ENCODE measurements at places on chromosomes 16 and 17.

DNA sequence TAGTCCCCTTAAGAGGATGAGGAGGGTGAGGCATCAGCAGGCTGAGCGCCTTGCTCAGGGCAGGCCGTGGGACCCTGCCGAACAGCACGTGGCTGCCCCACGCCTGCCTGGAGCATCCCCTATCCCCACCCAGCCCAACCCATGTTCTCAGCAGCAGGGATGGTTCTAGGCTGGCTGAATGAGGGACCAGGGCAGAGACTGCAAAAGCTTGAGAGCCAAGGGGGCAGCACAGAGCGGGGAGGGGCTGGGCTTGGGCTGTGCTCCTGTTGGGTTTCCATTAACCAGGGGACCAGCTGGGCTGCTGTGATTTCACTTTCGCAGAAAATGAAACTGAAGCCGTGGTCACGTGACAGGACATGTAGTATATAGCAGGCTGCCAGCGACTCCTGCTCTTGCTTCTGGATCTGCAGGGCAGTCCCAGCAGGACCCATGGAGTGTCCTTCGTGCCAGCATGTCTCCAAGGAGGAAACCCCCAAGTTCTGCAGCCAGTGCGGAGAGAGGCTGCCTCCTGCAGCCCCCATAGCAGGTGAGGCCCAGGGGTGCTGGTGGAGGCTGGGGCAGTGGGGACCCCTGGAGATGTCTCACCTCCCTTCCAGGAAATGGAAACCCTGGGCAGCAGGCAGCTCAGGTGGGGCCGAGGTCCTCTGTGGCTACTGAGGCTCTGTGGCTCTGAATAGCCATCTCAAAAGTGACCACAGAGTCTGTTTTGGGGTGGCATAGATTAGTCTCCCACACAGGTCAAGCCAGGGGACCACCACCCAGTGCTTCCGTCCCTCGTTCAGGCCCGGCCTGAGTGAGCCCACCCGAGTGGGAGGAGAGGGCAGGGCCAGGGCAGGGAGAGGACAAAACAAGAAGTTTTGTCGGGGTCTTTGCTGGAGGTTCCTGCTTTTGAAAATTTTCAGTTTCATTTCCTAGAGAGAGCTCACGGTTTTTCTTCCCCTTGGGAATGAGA lies 2.9 kb downstream of the RNF213 start:
- DNase-seq: peak; percentile 86

DNA sequence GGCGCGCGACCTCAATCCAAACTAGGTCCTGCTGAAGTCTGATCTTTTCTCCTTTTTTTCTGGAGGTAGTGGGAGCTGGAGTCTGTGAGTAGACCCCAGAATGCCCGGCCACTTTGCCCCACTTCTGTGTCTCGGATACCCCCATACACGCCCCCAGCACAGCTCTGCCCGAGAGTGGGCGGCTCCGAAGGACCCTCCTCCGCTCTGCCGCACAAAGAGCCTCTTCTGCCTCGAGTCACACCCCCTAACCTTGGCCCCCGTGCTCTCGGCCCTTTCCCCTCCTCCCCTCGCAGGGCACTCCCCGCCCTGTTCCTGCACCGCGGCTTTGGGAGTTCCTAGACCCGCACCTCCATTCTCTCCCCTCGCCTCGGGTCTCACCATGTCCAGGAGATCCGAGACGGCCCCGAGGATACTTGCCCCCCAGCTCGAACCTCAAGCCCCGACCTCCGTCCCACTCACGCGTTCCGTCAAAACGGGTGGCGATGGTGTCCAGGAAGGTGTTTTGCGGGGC lies 476 bp downstream of the KCNH4 start:
- no peak for DNase-seq

DNA sequence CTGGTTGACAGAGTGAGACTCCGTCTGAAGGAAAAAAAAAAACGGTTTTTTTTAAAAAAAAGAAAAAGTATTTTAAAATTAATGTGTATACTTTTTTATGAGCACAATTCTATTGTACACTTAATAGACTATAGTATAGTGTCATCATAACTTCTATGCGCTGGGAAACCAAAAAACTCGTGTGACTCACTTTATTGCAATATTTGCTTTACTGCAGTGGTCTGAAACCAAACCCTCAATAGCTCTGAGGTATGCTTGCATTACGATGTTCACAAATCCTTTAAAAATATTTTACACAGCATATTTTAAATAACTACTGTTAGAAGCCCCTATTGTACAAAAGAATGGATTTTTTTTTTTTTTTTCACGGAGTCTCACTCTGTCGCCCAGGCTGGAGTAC lies 12.4 kb upstream of the MAP2K6 start:
- no peak for DNase-seq

GRCh38 chr17:13311306-13311705 lies 290.4 kb downstream of the HS3ST3A1 start:
- no peak for DNase-seq

GRCh38 chr16:69490707-69491324 lies 66.4 kb downstream of the CYB5B start:
- no peak for DNase-seq

DNA sequence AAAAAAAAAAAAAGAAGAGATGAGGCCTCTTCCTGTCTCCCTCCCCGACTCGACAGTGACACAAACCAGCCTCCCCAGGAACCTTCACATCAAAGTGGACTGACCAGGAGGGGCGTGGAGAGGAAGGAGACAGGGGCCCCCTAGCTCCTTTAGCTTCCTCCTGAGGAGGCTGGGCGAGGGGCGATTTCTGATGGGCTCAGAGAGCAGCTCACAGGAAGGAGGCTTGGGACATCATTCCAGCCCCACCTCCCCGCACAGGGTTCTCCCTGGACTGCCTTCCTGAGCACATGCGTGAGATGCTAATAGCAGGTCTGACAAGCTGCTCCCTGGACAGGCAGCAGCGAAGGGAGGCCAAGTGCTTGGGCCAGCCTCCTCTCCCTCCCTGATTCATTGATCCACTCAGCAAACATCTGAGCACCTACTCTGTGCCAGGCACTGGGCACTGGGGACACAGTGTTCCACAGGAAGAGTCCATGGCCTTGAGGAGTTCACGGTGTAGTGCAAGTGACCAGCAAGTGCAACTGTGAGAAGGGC lies 14.4 kb upstream of the DOK4 start:
- no peak for DNase-seq

DNA sequence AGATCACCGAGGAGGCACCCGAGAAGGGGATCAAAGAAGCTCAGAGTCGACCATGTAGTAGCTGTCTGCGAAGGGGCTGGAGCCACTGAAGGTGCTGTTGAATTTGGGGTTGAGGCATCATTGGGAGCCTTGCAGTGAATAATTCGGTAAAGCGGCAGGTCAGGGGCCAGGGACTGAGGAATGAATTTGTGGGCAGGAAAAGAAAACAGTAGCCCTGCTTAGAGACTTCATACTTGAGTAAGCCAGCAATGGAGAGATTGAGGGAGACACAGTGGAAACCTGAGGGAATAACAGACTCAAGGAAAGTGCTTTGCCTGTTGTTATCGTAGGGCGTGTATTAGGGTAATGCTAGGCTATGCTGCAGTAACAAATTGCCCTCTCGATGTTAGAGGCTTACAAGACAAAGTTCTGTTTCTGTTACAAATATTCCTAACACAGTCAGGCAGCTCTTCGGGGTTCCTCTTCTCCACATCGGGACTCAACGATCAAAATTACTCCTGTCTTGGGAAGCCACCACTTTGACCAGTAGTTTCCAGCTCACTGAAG lies 13.4 kb upstream of the HERPUD1 start:
- no peak for DNase-seq

DNA sequence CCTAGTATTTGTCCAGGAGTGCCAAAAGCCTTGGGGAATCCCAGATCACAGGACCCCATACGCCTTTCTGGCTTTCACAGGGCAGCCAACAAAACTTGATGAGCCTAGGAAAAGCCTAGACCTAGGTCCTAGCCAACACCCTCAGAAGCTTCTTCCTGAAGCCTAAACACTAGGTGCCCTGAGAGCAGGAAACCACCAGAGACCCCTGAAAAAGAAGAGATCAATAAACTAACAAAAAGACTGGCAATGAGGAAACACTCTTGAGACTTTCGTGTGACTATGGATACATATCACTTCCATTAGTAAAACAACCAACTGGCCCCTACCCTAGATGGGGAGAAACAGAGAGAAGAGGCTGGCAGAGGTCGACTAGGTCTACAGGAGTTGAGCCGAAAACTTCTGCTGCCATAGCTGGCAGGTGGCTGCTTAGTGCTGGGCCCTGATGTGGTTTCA lies 1.2 kb downstream of the ORMDL3 start:
- no peak for DNase-seq

DNA sequence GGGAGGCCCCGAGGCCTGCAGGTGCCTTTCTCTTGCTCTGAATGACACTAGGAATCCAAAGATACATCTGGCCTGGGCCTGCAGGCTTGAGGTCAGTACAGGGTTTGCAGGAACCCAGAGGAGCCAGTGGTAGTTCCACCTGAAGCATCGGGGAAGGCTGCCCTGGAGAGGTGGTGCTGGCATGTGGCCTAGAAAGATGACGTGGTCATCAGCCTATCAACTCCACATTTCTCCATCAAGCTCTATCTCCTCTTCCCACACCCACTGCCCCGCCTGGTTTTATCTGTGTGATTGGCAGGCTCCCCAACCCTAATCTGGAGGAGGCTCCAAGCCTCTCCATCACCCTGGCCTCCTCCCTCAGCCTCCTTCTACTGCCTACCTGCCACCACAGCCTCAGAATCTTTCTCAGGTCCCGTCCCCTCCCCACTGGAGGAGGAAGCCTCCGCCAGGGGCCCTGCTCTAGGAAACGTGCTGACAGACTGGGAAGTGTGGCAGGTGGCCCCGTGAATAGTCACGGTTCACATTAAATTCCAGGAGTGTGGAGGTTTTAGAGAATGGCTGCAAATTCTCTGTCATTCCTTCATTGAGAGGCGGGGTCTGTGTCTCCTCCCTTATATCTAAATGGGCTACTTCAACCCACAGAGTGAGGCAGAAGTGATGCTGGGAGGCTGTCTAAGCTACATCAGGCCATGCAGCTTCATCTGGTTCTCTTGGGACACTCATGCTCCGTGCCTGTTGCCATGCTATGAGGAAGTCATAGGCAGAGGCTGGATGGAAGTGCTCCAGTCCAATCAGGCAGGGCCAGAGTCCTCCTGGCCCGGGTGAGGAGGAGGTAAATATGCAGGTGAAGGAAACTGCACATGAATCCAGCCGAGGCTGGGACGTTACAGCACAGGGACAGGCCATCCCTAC lies 11.4 kb upstream of the MAP2K3 start:
- DNase-seq: peak; percentile 22

DNA sequence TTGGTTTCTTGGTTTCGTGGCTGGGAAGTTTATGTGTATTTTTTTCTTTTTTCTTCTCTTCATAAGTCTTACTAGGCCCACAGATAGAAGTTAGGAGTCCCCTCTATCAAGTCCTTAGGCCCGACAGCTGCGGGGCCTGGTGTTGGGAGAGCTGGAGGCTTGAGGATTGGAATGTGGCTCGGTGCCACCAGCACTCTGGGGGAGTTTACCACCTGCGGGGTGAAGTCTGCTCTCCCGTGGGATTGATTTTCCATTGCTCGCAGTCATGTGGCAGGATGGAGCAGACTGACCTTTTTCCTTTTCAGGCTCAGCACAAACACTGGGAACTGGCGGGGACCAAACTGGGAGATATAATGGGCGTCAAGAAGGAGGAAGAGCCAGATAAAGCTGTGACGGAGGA lies 7.5 kb downstream of the DHX38 start:
- no peak for DNase-seq

GRCh38 chr17:44775838-44776621 lies 17.2 kb downstream of the ADAM11 start:
- no peak for DNase-seq

GRCh38 chr17:49545007-49545660 lies 30.5 kb upstream of the NXPH3 start:
- no peak for DNase-seq

DNA sequence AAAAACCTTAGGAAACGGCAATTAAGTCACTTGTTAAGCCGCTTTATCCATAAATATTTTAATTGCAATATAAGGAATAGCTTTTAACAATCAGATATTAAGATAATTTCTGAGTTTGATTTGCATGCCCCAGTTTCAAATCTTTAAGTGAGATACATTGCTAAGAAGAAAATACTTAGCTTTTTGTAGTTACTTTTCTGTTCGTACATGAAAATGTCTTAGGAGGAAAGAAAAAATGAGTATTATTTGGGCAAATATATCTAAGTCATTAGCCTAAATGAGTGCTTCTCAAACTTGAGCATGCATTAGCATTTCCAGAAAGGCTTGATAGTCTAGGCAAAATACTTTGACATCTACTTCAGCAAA lies 6.4 kb downstream of the ZNF207 start:
- DNase-seq: no peak

DNA sequence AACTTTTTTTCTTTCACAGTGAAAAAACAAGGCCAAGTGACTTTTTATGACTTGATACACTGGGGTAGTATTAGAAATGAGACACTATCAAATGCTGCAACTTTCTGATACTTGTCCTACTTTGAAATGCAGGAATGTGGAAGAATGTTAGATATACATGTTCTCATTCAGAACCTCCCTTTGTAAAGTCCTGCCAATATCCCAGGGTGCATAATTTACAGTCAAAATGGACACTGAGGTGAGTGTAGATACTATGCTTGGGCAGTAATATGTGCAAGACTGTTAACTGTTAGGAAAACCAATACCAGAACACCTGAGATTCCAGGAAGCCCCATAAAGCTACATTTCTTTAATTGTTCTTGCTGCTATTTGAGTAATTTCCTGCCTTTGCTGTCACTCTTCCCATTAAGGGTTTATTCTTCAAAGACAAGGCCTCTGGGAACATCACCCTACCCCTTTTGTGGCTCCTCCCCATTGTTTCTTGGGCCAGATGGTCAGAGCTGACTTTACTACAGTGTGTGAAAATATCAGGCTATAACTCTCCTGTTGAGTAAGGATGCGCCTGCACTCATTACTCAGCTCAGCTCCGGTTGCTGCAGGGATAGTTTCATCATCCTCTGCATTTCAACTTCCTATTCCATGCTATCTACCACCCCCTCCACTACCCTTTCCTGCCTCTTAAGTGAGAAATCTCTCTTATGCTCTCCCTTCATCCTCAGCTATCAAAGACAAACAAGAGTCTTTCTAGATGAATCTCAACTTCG lies 48.7 kb downstream of the TMEM100 start:
- DNase-seq: peak; percentile 88

- DNase-seq: no peak
Observed at GRCh38 chr16:12422233-12422632, 381.5 kb downstream of the CPPED1 start.

DNA sequence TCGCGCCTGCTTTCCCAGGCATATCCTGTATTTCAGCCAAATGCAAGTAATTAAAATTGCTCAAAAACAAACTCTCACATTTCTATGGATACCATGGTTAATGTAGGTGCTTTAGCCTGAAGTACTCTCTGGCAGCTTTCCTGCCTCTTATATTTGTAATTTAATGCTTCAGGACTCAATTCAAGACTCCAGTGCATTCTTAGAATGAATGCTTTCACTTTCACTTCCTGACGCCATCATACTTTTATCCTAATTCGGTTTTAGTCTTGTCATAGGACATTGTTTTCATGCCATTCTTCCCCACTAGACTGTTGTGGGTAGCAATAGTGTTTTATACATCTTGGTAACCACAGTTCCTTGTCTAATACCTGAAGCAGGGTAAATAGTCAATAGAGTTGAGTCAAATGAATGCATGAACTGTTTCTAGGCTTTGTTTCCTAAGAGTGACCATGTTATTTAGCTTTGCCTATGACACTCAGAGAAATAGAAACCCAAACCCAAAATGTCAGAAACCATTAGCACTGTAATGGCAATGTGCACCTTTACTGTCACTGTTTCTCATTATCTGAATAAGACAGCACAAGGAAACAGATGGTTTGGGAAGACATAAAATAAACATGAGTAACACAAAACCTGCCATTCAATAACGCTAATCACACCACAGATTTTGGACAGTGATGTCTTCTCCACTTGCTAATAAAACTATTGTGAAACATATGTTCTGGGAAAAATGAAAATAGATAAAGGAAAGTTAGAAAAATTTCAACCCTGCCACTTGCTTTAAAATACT lies 705.5 kb downstream of the CDH11 start:
- DNase-seq: no peak

Data from inflammatory macrophage (primary cell).